IMR-90 (cell line): ENCODE measurements at places on chromosomes 6 and 20. TPM values are rescaled to one million over a fixed set of nuclear protein-coding genes. Genes with fewer than 3 reads are reported as not detected.

DNA sequence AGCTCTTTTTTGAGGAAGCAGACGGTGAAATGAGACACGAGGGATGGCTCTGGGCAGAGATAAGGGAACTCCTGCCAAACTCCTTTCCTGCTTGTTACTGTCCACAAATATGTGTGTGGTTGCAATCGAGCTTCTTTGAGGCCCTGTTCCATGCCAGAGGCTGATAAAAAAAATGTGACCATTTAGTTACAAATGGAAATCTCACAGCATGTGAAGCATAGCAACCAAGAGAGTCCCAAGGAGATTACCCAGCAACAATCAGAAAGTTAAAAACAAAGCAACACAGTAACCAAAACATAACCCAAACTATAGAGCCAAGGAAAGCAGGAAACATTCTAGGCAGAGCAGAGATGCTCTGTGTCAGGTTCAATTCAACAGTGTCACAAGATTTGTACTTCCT lies 35.4 kb upstream of the HMGN3 start:
- DNase-seq: peak; percentile 43

- no peak for DNase-seq
Measured at GRCh38 chr6:19320111-19320581, 517.0 kb upstream of the ID4 start.

CCN6 gene
- not detected in 2 replicates for polyA plus RNA-seq

- no peak for DNase-seq
Measured at GRCh38 chr20:61720348-61720696, 345.4 kb downstream of the TAF4 start.

ZBTB46 gene
- polyA plus RNA-seq: 4.2 and 4.3 TPM in 2 replicates

GRIK2 gene
- polyA plus RNA-seq: 5.6 and 8.2 TPM in 2 replicates

ROS1 gene
- polyA plus RNA-seq: 0.03 TPM in 1 of 2 replicates, not detected in the other

GRCh38 chr20:20229595-20229994 lies 138.3 kb upstream of the INSM1 start:
- DNase-seq: no peak

GRCh38 chr6:139588076-139588639 lies 213.7 kb upstream of the CITED2 start:
- DNase-seq: peak; percentile 65

GRCh38 chr6:126550323-126550722 lies 210.4 kb downstream of the CENPW start:
- no peak for DNase-seq

DNA sequence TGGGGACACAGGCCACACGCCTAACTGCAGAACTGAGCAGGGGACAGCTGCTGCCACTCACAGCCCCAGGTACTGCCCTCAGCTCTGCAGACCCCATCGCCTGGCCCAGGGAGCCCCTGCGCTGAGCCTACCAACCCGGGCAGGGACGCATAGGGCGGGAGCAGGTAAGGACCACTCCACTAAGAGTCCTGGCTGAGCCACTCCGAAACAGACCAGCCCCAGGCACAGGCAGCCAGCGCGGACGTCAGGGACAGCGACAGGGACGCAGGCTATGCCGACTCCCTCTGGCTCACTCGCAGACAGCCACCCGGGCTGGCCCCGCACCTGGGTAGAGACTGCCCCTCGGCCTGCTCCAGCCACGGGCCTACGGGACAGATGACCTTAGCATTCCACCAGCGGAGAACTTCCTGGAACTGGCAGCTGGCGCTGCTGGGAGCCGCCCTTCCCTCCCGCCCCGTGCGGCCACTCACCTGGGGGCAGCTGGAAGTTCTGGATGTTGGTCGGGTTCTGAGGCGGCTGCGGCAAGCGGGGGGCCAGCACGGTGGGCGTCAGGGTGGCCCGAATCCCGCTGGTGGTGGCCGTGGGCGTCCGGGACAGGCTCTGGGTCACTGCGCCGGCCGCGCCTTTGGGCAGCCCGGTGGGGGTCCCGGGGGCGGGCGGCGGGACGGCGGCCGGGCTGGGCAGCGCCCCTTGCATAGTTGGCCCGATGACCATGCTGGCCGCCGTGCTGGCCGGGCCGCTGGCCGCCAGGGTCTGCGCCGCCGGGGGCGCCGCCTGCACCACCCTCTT lies 1.5 kb downstream of the TAF4 start:
- DNase-seq: no peak

DNA sequence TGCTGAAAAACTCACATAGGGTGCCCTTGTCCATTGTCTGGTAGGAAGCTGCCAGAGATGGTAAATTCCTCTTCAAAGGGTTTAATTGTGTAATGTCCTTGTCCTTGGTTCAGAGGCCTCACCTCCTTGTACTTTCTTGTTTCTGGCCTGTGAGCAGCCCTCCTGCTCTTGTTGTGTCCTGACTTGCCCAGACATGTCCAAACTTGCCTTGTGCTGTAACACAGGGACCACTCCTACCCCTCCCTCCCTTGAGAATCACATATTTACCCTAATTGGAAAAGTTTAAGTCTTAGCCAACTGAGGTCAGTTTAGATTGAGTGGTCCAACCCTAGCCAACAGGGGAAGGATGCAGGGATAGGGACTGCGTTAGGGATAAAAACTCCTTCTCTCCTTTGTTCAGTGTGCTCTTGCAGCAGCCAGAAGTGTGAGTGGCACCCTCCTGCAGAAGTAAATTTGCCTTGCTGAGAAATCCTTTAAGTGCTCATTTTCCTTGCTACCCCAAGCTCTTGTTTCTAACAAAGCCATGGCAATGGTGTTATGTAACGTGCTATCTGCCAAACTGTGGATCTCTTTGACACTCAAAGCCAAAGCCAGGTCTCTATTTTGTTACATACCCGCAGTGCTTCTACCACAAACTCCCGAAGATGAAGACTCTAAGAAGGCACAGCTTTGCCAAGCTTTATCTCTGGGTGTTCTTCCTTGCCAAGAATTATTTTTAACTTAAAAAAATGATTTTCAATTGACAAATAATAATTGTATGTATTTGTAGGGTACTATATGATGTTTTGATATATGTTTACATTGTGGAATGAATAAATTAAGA lies 414.5 kb downstream of the ESR1 start:
- no peak for DNase-seq

KCNG1 gene
- 51.4 and 54.6 TPM in 2 replicates for polyA plus RNA-seq

PSORS1C2 gene
- polyA plus RNA-seq: not detected in 2 replicates

DEFB124 gene
- not detected in 2 replicates for polyA plus RNA-seq

GRCh38 chr20:12179692-12180091 lies 262.0 kb downstream of the BTBD3 start:
- DNase-seq: no peak

DNA sequence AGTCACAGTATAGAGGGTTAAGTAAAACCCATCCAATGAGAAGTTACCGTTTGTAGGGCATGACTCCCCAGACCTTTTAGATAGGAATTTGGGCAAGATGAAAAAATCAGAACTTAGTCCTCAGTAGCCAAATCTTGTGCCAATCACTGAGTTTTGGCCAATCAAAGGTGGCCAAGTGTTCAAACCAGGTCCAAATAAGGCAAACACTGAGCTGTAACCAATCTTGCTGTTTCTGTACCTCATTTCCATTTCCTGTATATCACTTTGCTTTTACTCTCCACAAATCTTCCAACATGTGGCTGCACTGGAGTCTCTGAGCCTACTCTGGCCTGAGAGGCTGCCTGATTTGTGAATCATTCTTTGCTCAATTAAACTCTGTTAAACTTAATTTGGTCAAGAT lies 81.8 kb upstream of the GPR6 start:
- peak; percentile 5 for DNase-seq

GSTA3 gene
- not detected in 2 replicates for polyA plus RNA-seq

DNA sequence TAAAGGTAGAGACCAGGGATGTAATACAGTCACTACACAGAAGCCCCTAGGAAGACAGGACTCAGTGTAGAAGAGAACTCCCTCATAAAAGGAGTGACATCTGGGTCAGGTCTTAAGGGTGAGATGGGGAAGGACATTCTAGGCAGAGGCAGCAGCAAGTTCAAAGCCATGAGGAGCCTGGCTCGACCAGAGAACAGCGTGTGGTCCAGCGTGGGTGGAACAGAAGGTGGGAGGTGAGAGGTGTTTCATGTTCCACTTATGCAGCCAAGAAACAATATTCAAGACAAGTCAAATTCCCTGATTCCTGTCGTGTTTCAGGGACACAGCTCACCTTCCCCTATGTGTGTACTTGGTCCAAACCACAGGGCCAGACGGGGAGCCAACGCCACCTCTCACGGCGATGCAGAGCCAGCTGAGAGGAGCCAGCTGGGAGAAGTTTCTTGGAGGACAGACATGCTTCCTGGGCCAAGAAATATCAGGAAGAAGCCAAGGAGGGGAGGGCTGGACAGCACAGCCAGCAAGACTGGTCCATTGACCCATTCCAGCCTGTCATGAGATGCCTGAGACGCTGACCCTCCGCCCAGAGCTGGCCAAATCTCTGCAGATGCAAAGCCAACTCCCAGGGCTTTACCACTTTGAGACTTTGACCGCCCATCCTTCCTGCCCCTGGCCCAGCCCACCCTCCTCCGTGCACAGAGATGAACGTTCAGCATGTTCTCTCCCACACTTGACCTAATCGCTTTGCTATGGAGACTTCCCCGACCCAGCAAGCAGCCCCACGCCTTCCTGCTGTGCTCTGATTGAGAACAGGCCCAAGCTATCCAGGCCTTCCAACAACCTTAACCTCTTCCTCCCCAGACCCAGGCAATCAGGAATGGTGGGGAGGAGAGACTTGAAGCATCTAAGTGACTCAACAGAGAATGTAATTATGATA lies 113.8 kb downstream of the PRND start:
- no peak for DNase-seq

DNA sequence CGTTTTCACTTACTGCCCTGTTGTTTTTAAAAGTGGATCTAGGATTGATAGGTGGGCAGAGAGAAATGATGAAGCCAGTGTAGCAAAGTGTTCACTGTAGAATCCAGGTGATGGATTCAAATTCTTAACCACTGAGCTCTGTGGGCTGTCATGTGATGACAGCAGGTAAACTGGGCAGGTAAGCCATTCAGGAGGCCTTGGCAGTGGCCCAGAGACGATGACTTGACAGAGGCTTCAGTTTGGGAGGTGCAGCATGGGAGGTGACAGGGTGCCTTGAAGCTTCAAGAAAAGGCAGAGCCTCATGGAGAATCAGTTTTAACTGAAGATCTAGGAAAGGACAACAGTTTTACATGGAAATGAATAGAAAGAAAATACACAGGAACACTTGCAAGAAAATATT lies 2.0 kb downstream of the NAA20 start:
- no peak for DNase-seq

GRCh38 chr20:17304774-17305173 lies 77.9 kb downstream of the PCSK2 start:
- no peak for DNase-seq

GRCh38 chr6:131015025-131015591 lies 47.9 kb downstream of the EPB41L2 start:
- no peak for DNase-seq

ZSCAN23 gene
- polyA plus RNA-seq: 0.89 and 1.7 TPM in 2 replicates

- no peak for DNase-seq
Measured at GRCh38 chr20:53760025-53760441, 166.4 kb upstream of the ZNF217 start.

RIMS4 gene
- polyA plus RNA-seq: not detected in 2 replicates

- DNase-seq: no peak
Measured at GRCh38 chr6:149194820-149195558, 122.5 kb upstream of the TAB2 start.
